ENCODE measurements at places on chromosomes 3 and 15. TPM values are rescaled to one million over a fixed set of nuclear protein-coding genes. Genes with fewer than 3 reads are reported as not detected.

DNA sequence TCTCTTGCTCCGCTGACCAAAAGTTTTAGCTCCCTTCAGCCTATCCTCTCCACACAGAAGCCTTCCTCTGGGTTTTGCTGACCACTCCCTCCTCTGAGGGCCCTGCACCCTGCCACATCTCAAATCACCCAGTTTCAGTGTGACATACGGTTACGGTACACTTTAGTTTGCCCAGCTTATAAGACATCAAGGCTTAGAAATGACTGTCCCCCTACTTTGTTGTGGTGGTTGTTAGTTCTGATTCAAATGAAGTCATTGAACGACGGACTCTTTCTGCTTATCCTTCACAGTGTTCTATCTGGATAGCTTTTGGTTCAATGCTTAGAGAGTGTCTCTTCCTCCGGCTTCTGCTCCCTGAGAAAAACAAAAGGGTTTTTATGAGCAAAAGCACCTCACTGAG, 68.0 kb upstream of the NDUFB4 start:
- H3K27ac ChIP-seq: no peak overlapping the region
- H3K4me1 ChIP-seq: no peaks in the 10 kb centered on the region
- no peaks in the 10 kb centered on the region for H3K27me3 ChIP-seq
- DNase-seq: no peak

The ANKRD34C gene
- total RNA-seq: not detected

The IREB2 gene
- 78.2 TPM for total RNA-seq

DNA sequence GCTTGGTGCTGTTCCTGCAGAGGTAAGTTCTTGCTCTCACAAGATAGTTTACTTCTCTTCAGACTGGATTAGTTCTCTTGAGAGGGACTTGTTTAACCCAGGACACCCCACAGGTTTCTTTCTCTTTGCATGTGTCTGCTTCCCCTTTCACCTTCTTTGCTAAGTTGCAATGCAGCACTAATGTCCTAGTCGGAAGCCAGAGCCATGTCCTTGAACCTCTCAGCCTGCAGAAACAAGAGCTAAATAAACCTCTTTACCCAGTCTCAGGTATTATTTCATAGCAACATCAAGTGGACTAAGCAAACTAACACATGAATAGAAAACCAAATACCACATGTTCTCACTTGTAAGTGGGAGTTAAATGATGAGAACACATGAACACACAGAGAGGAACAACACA, 915.2 kb downstream of the NSUN3 start:
- no peak overlapping the region for H3K27ac ChIP-seq
- H3K27me3 ChIP-seq: no peaks in the 10 kb centered on the region
- no peak for DNase-seq
- H3K36me3 ChIP-seq: no peaks in the 10 kb centered on the region

The AHSG gene
- not detected for total RNA-seq
